ENCODE measurements at places on chromosomes 1 and 21.
A peak's percentile ranks its signal among the peaks of the same experiment; 100 is the strongest.

DNA sequence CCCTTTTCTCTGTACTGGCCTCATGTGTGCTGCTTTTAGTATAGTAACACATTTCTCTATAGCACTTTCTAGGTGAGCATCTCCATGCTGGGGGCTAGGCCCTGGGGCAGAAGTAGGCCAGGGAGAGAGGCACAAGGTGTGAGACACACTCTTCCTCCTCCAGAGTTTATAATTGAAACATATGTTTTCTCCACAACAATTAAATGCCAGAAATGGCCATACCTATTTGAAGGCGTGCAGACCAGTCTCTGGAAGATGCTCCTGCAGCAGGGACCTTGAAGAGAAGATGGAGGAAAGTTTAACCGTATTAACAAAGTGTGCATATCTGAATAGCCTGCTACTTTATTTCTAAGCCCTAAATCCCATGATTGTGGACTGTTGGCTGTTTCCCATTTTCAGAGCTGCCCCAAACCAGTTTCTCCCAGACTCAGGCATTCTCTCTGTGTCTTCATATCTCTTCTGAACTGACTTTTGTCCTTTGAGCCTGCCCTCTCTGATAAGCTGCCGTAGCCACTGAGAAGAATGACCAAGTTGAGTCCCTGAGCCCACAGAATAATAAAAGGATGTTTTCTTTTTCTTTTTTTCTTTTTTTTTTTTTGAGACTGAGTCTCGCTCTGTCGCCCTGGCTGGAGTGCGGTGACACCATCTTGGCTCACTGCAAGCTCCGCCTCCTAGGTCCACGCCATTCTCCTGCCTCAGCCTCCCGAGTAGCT lies 81.3 kb downstream of the LRRC8D start:
- DNase-seq: no peak

DNA sequence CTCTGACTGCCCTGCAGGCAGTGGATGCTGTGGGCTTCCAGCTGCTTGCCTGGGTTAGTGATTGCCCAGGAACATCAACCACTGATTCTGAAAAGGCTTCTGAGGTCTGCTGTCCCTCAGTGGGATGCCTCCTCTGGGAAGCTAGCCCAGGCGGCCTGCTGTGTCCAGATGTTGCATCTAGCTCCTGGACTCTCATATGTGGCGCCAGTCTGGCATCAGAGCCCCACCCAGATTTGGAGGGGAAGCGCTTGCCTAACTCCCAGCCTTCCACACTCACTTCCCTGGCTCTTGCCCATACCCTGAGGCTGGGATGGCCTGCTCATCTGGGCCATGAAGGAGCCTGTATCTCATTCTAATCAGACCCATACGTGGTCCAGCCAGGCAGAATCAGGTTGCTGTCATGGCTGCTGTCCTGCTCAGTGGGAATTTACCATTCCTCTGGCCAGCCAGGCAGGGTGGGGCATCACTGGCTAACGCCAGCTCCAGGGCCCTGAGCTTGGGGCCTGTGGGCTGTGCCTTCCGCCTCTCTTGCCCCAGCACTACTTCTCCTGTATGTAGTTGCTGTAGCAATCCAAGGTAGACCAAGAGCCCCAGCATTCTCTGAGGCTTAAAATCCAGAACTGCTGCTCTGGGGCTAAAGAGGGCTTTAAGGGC lies 4.1 kb downstream of the CSF1 start:
- DNase-seq: no peak

DNA sequence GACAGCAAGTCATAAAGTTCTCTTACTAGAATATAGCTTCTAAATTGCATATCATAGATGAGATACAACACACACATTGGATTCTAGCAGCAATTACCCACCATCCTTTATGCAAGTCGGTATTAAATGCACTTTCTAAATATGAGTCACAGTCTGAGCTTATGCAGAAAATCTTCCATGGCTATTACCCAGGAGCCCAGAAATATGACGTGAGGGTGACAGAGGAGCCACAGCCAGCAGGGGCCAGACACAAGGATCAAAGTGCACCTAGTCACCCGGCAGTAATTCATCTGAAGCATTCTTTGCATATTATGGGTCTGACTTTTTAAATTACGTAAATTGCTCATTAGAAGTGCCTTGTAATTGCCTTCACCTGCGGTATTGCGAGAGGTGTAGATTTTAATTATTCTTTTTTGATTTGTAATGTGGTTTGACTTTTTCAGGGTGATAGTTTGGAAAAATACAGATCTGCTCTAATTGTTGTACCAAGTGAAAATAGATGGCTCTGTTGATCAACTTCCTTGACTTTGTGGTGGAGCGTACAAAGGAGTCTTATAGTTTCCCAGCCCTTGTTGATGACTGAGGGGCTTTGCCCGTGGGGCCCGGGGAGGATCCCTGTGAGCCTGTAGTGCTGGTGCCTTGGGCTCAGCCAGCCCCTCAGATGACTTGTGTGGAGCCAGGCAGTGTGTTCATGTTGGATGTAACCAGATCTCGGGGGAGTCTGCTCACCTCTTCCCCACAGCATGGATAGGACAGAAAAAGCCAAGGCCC lies 470.0 kb upstream of the VAMP3 start:
- peak; percentile 20 for DNase-seq

- no peak for DNase-seq
Measured at GRCh38 chr21:25985990-25986389, 184.6 kb downstream of the APP start.

DNA sequence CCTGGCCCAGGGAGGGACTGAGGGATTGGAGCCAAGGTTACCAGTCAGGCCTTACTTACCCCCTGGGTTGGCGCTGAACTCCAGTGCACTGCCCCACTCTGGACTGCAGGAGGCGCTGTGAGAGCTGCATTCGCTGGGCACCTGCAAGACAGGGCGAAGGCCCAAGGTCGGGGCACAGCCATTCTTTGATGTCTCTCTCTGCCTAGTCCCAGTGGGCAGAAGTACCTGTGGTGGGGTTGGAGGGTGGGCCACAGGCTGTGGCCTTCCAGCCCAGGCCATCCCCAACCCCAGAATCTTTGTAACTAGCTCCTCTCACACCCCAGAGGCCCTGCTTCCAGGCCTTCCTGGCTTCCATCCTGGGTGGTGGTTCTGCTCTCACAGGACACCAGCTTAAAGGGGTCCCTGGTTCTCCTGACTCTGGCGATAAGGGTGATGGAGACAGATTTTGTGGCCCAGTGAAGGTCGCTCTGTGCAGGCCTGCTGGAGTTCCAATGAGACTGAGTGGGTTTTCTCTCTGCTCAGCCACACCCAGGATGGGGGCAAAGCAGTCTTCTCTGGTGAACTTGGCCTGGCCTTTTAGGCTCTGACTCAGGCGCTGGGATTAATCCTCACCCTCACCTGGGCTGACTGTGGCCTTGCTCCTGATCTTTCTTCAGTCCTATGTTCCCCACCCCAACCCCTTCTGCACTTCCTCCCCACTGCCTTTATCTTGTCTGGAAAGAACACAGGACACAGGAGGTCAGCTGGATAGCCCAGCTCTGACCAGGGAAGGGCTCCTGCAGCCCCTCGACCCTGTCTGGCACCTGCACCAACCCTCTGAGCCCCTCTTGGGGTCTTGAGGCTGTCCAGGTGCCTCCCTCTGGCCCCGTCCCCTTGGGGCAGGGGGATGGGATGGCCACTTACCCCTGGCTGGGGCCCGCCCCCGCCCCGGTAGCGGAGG lies 954 bp downstream of the MYOG start:
- DNase-seq: peak; percentile 31

GRCh38 chr1:7616076-7616832 lies 154.8 kb upstream of the VAMP3 start:
- peak; percentile 24 for DNase-seq

DNA sequence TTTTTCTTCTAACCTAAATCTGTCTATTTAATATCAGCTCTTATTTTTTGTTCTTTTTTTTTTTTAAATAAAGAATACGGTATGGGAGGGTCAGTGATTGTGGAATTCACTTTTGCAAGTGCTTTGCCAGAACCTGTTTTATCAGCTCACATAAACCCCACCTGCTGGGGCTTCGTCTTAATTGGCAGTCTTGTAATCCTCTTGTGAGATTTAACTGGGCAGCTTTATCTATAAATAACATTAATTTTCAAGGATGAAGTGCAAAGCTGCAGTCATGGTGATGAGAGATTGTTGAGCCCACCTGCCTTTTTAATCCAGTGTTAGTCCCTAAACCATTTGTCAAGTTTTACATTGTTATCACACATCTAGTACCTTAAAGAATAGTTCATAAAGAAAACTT lies 18.2 kb upstream of the PDC start:
- no peak for DNase-seq

GRCh38 chr1:41728403-41729202 lies 190.1 kb downstream of the HIVEP3 start:
- peak; percentile 24 for DNase-seq

DNA sequence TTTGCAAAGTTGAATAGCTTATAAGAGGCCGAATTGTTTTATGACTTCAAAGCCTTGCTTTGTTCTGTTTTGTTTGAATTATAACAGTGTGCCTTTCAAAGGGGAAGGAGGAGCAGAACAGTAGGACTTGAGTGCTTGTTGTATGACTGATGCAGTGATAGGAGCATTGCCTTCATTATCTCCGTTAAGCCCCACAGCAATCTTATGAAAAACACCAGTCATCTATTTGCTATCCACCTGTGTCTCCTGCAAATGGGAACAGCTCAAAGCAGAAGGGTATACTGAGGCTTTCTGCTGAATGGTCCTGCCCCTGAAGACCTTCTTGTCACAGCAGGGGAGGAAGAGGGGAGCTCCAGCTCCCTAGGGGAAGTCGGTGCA lies 127.5 kb downstream of the RNF220 start:
- DNase-seq: peak; percentile 63

- DNase-seq: peak; percentile 88
Measured at GRCh38 chr1:205430696-205431305, 8.9 kb upstream of the LEMD1 start.

DNA sequence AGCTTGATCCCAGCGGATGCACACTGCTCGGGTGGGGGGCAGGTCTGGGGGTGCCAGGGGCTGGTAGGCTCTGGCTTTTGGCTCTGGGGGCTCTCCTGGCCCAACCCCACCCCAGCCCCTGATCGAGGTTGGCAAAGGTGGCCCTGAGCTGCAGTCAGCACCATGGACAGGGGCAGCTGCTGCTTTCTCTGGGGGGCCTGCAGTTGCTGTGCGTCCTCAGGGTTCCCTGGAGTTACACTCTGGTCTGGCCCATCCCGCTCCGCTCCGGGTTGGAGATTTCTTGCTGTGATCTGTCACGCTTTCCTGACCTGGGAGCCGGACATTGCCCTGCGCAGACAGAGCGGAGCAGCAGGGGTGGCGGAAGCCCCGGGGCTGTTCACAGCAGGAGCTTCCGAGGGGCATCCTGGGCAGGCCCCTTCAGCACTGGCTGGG lies 8.0 kb upstream of the PLCH2 start:
- peak; percentile 29 for DNase-seq

- no peak for DNase-seq
Measured at GRCh38 chr21:26117972-26118367, 52.6 kb downstream of the APP start.

GRCh38 chr1:10146391-10146790 lies 64.0 kb upstream of the KIF1B start:
- no peak for DNase-seq

DNA sequence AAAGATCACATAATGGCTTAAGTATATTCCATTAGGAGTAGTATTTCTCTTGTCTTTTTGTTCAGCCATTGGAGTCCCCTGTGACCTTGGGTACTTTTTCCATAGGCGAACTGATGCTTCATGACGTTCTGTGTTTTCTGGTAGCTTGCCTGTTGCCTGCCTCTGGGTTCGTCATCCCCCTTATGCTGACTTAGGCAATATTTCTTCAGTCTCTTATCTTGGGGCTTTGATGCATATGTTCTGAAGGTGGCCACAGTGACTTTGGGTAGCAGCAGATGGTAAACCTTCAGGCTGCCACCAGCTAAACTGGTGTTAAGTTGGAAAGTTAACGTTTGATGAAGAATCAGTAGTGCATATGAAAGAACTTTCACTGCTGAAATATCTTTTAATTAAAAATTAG lies 170.2 kb downstream of the RPS6KC1 start:
- DNase-seq: no peak

- DNase-seq: peak; percentile 97
Measured at GRCh38 chr1:205484985-205485967, 19.2 kb upstream of the CDK18 start.

- DNase-seq: no peak
Measured at GRCh38 chr1:108050911-108051629, 86.1 kb upstream of the VAV3 start.

- no peak for DNase-seq
Measured at GRCh38 chr1:67590329-67590728, 94.7 kb upstream of the GADD45A start.

- no peak for DNase-seq
Measured at GRCh38 chr1:194223596-194223995, 1037.2 kb upstream of the B3GALT2 start.

GRCh38 chr1:182615468-182616129 lies 11.4 kb upstream of the RGS16 start:
- DNase-seq: peak; percentile 70

- no peak for DNase-seq
Measured at GRCh38 chr1:14924455-14925331, 228.9 kb upstream of the TMEM51 start.

DNA sequence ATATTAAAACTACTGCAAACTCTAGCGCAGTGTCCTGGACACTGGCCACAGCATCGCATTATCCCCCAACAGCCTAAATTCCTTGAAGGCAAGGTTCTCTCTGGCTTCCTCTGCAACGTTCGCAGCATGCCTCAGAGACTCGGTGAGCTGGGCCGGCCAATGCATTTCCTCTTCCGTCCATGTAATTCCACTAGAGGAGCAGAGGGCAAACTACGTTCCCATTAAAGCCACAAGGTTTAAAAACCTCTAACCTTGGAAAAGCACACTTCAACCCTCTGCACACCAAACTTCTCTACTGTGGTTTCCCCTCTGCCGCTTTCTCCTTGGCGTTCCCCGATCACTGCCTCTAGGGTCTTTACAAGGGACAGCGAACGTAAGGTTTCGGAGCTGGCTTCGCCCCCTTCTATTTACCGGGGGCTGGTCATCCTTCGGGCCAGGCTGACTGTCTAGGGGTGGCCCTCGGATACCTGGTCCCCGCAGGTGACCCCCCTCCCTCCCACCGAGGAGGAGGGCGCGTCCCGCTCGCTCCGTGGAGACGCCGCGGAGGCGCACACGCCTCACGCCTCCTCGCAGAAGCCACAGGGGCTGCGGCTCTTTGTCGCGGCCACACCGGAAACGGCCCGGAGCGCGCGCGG lies 456 bp upstream of the SMYD2 start:
- peak; percentile 82 for DNase-seq

DNA sequence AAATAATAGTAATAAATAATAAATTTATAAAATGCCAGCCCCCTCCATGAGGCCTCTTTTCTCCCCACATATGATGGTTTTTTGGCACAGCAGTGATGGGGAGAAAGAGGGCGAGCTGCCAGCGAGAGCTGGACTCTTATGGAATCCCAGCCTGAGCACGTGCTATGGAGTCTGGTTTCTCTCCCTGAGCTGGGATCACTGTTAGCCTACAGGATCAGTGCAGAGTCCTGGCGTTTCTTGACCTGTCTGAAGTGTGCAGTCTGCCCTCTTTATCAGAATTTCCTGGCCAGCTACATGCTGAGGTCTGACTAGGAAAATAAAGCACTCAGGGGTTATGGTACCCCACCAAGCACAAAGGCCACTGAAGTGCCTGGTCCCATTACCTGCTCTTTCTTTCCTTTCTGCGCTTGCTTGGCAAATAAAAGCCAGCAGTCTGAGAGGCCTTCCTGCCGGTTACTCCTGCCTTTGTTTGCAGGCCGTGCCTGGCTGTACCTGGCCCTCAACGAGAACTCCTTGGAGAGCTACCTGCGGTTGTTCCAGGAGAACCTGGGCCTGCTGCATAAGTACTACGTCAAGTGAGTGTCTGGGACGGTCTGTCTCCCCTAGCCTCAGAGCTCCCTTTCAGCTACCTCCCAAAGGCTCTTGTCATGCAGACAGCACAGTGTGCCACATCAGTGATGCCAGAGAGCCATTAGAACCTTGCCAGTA lies 18.5 kb upstream of the SLC25A34 start:
- DNase-seq: no peak

- no peak for DNase-seq
Measured at GRCh38 chr1:8396083-8396785, 78.3 kb downstream of the SLC45A1 start.

Measured in DMS53 (cell line).